ENCODE measurements at places on chromosomes 6 and 20.

GRCh38 chr20:50729901-50730764, 1.2 kb upstream of the PARD6B start:
- DNase-seq: no peak

- no peak for DNase-seq
Observed at GRCh38 chr6:147161974-147162495, 42.2 kb upstream of the STXBP5 start.

- no peak for DNase-seq
Observed at GRCh38 chr6:125207956-125208355, 54.4 kb downstream of the TPD52L1 start.

DNA sequence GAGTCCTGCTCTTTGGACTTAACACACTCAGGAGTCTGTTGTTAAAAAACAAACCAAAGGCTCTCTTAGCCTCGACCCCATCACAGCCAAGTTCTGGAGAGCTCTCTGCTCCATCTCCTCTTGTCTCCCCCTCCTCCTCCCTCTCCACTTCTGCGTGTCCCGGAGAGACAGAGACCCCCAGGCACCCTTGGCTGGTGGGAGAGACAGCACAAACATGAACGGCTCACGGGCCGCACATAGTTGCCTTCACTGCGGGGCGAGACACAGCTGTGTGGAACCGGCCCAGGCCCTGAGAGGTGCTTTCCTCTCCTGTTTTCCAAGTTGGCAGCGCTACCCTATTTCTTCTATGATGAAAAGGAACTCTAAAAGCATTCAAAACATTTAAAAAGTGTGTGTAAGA, 23.3 kb upstream of the MYT1 start:
- no peak for DNase-seq

DNA sequence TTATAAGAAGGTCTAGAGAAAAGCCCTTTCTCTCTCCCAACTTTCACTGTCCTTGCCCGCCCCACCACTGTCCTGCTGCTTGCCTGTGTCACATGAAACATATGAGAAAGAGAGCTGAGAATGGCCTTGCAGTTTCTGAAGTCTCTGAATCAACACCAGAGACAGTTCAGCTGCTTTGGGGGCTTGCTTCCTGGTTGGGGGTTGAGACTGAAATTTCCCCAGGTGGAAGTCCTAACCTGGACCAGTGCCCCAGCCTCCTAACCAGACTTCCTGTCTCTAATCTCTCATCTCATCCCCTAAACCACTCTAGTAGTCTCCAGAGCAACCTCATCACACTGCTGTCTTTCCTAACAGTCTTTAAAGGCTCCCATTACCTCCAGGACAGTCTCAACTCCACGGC, 10.7 kb downstream of the TRAM2 start:
- DNase-seq: no peak

GRCh38 chr6:15441215-15441868, 195.5 kb downstream of the JARID2 start:
- DNase-seq: peak; percentile 46

DNA sequence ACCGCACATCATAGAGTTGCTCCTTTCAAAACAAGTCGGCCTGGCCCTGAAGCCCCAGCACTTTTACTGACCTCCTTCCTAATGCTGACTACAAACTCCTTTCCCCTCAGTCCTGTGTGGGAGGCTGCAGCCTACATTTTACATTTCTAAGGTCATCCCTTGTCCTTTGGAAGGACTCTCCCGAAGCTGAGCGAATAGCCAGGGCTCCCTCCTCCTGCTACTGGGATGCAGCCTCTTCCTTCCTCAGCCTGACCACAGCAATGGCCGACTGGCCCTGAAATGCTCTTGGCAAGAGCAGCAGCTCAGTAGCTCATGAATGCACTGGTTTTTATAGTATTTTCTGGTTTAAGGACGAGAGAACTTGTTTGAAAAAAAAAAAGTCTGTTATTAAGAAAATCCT, 679 bp downstream of the ADGRF5 start:
- no peak for DNase-seq

DNA sequence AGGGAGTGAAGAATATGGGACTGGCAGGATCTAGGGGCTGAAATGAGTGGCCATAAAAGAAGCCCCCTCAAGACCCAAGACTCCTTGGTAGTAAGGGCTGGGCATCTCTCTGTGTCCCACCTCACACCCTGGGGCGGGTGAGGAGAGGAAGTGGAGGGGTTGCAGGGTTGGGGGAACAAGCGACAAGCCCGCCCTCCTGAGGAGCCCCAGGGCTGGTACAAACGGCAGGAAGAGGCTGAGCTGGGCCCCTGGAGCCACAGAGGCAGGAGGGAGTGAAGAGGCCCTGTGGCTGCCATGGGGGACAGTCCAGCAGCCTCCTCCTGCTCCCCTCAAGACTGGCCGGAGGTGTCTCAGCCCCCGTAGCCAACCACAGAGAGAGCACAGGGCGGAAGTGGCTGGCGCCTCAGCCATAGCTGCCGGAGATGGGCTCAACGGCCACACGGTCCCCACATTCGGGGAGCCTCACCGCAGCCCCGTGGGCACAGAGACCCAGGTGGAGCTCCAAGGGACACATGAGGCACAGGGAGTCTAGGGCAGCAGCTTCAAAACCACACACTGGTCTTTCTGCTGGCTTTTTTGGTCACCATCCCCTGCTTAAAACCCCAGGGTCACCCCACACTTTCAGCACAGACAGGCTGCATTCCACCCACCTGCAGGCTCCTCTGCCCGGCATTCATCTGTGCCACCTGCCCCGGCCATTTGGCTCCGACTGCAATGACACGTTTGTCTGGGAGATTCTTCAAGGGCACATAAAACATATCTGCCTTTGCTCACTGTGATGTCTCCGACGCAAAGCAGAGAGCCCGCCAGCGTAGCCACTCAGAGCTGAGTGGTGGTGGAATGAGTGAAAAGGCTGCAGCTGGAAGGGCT, 524 bp downstream of the C20orf203 start:
- DNase-seq: no peak

DNA sequence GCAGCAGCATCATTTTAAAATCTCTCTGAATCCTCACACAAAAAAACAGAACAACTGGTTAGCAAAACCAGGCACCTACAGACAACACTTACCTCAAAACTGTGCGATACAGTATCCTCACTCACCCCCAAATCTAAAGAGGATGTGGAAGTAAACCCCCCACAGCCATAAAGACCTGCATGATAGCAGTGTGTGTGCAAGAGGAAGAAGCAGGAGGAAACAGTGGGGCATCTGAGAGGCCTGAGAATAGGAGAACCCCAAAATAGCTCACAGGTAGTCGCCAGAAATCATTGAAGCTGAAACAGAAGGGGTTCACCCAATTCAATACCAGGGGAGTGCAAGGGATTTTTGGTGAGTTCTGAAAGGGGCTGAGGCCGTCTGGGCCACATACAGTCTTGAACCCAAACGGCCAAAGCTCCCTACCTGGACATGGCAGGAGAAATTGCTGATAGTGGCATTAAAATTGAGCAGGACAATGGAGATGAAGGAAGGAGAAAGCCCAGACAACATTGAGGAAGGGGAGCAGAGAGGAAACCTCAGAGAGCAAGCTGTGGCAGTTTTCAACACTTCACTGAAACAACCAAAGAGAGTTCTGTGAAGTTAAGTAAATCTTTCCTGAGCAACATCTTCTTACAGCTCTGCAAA, 129.7 kb downstream of the FIG4 start:
- no peak for DNase-seq

- no peak for DNase-seq
Observed at GRCh38 chr6:73477407-73477806, 15.9 kb downstream of the MTO1 start.

DNA sequence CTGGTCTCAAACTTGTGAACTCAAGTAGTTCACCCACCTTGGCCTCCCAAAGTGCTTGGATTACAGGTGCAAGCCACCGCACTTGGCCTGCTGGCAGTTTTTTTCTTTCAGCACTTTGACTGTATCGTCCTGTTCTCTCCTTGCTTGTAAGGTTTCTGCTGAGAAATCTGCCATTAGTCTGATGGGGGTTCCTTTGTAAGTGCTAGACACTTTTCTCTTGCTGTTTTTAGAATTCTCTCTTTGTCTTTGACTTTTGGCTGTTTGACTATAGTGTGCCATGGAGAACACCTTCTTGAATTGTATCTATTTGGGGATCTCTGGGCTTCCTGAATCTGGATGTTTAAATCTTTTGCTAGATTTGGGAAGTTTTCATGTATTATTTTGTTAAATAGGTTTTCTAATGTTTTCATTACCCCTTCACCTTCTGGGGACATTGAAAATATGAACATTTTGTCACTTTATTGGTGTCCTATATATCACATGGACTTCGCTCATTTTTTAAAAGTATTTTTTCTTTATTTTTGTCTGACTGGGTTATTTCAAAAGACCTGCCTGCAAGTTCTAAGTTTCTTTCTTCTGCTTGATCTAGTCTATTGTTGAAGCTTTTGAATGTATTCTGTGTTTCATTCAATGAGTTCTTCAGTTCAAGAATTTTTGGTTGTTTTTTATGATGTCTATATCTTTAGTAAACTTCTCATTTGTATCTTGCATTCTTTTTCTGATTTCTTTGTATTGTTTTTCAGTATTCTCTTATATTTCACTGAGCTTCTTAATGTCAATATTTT, 22.1 kb downstream of the GJA10 start:
- no peak for DNase-seq

DNA sequence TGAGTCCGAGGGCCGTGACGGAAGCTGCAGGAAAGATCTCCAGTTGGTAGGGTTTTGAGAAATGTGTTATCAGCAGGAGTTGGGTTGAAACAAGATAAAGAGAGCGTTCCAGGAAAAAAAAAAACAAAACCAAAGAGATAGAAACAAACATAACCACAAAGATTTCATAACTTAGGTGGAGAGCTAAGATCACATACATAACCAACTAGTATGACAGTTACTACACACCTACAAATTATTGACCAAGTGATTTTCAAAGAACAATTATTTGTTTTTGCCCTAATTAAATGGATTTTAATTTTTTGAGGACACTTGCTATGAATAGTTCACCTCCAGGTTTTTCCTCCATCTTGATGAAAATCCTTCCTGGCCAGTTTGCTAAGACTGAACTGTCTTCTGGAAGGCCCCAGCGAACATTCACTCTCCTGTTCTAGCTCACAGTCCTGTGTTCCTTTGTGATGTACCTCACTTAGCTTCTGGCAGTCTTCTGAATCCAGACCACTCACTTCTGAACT, 69.4 kb downstream of the SNX9 start:
- DNase-seq: no peak

DNA sequence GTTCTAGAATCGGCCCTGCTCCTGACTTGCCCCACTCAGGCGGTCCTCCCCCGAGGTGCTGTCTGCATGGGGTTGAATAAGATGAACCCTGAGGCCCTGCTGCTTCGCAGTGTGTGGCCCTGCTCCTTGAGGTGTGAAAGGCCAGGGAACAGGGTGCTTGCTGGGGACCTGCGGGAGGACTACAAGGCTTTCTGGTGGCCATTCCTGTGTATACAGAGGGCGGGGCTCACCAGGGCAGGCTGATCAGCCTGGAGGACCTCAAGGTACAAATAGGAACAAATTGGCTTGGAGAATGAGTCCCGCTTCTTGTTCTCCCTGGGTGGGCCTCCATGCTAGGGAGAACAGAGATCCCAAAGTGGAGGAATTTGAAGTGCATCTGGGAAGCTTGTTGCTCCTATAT, 5.7 kb downstream of the NOTCH4 start:
- no peak for DNase-seq

GRCh38 chr6:43077981-43078511, 1.9 kb downstream of the PTK7 start:
- DNase-seq: no peak

- DNase-seq: no peak
Observed at GRCh38 chr20:34302312-34302722, 838 bp downstream of the AHCY start.

- no peak for DNase-seq
Observed at GRCh38 chr20:53580376-53581111, 13.1 kb downstream of the ZNF217 start.

GRCh38 chr20:62043131-62043914, 22.4 kb downstream of the TAF4 start:
- no peak for DNase-seq

DNA sequence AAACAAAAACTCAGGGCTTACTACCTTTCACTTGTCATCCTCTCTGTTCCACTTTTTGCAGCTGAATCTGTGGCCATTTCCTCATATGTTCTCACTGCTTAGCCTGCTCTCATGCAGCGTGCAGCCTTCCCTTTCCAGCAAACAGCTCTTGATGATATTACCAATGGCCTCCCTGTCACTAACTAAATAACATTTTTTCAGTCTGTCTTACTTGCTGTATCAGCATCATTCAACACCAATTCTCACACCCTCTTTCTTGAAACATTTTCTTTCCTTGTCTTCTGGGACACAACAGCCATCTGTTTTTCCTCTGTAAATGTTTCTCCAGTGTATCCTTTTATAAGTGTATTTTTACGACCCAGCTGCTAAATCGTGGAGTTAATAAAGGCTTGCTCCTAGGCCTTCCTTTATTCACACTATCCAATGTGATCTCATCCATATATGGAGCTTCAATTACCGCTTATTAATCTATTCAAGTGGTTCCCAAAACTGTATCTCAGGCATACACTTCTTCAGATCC, 523.6 kb upstream of the RNF217 start:
- DNase-seq: no peak

GRCh38 chr6:43471399-43471798, 6.0 kb upstream of the TJAP1 start:
- DNase-seq: no peak

All from stimulated activated CD4-positive, alpha-beta T cell treated with anti-CD3 and anti-CD28 coated beads, Interleukin-4, amount 100 ng/mL, for 24 hours (primary cell).